ENCODE measurements at places on chromosomes 2 and 18.

GRCh38 chr2:180664507-180664906 is 315.9 kb upstream of the UBE2E3 start:
- no peak for DNase-seq

- no peak for DNase-seq
Observed at GRCh38 chr2:122011493-122012270, 256.2 kb downstream of the TSN start.

DNA sequence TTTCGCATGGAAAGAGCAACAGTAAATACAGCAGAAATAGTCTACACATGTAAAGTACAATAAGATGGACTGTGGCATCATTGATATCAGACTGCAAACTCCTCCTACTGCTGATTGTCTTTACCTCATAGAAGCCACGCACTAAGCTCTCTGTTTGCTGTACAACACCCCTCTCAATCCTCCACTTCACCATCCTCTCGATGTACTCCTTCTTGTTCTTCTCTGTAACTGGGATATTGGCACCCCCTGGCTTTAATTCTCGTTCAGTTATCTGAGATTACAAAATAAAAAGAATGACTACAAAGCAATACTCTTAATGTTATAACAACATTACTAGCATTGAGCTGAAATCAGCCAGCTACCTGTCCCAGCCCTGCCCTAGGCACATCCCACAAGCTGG is 49.3 kb upstream of the STK17B start:
- no peak for DNase-seq

DNA sequence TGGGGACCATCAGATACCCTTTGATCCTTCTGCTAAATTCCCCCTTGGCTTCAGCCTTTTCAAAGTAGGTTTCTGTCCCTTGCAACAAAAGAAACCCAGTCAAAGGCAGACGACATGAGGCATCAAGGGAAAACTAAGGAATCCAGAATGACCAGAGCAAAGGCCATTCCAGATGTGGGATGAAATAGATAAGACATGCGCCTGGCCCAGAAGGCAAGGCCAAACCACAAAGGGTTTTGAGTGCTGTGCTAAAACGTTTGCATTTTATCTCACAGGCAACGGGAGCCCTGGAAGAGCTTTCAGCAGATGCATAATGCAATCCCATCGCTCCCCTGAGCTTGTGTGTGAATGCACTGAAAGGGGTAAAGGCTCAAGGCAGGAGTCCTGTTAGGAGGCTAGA is 17.7 kb downstream of the CXCR1 start:
- no peak for DNase-seq

DNA sequence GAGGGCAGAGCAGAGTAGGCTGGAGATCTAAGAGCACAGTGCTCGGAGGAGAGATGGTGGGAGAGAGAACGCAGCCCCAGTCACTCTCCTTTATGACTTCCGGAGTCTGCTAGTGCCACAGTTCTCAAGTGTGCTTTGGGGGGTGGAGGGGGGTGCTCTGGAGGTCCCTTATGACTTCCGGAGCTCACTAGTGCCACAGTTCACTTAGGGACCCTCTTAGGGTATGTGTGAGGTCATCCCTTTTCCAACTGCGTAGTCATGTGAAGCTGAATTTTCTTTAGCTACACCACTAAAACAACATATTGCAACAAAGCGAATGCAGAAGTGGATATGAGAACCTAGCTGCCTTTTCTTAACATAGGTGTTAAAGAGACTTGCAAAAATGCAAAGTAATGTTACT is 153.7 kb upstream of the KCTD1 start:
- DNase-seq: no peak

Measured in cardiac septum (tissue), 1 donor.